Vagina (tissue), 2 donors: ENCODE measurements at places on chromosomes 4 and X.

DNA sequence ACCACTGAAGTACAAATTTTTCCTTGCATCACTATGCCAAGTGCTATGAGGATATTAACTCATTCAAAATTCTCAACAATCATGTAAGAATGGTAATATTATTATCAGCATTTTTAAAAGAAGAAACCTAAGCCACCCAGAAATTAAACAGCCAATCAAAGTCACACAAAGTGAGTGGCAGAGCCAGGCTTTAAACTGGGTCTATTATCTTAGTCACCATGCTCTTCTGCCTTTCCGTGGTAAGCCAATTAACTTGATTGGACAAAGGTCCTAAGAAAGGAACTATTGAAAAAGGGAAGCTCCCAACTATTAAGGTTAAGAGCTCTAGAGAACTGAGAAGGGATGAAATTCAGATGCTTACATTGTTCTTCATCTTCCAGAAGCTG, 111.5 kb downstream of the ASB9 start:
- DNase-seq: no peak

- no peak for DNase-seq
Observed at GRCh38 chrX:24156177-24156576, 6.6 kb downstream of the ZFX start.

DNA sequence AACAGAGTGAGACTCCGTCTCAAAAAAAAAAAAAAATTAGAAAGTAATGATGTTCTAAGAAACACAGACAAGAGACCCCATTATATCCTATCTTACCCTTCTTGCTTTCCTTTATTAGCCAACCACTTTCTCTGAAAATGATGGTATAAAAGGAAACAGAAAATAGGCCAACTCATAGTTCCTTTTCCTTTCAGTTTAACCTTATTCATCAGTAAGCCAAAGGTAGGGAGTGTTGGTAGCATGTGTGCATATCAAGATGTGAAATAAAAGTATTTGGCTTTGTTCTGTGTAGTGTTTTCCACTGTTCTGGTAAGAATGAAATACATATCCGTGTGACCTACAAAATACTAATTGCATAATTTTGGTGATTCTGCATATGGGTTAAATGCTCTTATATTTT, 266.6 kb downstream of the ZNF674 start:
- DNase-seq: no peak

DNA sequence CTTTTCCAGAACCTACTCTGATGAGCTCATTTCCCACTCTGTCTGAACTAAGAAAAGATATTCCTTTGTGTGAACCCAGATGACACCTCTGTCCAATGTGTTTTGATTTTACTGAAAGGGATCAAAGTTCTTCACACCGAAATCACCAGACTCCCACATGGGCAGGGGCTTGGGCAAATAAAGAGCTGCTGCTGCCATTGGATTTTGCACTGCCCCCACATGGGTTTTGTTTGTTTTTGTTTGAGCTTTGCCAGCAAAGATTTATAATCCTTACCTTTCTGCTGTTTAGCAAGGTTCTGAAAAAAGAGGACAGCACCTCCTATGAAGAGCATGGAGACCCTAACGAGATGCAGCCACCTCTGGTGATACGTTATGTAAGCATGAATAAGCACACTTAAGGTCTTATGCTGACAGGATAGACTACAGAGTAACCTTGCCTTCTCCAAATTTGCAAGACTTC, 44.3 kb downstream of the HSD17B13 start:
- DNase-seq: no peak

DNA sequence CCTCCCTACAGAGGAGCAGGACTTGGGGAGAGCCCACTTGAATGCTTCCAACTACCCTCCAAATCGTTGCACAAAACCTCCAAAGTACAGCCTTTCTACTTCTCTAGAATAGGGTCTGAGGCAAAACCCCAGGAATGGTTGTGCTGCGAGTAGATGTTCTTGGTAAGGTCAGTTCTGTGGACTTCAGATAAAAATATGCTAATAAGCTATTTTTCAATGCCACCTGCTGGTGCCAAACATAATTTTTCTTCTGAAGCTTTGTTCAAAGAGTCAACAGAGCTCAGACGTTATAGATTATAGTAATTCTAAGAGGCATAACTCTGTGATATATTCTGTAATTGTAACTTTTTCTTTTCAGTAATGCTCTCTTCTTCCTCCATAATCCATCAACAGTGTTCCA, 425.7 kb downstream of the GPAT3 start:
- DNase-seq: no peak

- DNase-seq: no peak
Observed at GRCh38 chrX:136806891-136807410, 26.2 kb upstream of the ARHGEF6 start.

DNA sequence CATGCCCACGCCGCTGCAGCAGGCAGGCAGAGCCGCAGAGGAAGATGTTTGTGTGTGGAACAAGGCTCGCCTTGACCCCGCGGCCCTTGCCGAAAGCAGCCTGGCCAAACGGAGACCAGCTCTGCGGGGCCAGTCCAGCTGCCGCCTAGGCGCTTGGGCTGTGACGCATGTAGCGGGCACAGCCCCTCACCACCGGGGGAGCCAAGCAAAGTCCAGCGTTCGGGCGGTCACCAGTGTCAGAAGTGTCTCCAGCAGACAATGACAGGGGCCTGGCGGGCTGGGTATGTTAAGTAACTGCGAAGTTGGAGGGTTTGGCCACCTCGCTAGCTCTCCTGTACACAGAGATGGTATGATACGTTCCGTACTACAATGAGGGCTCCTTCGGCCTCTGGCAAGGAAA, 1.3 kb downstream of the AMER1 start:
- DNase-seq: no peak

DNA sequence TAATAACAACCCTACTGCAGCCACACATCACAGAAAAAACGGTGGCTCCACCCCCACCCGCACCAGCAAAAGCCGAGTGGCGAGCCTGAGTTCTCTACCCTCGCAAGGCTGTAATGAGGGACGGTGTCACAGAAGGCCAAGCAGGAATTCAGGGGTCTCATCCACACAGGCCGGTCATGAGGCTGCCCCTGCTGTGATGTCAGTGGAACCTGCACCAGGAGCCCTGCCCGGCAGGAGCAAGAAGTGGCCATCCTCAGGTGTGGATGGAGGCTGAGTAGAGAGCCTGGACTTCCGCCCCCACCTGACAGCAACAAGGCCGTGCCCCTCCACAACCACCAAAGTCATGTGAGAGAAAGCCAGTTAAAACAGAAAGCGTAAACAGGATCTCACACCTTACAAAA, 20.6 kb downstream of the LYAR start:
- DNase-seq: no peak

- no peak for DNase-seq
Observed at GRCh38 chr4:127084666-127085065, 548.1 kb upstream of the INTU start.

- no peak for DNase-seq
Observed at GRCh38 chr4:33941854-33942253, 2302.5 kb downstream of the ARAP2 start.

- DNase-seq: no peak
Observed at GRCh38 chr4:123819362-123820035, 422.9 kb downstream of the SPRY1 start.

DNA sequence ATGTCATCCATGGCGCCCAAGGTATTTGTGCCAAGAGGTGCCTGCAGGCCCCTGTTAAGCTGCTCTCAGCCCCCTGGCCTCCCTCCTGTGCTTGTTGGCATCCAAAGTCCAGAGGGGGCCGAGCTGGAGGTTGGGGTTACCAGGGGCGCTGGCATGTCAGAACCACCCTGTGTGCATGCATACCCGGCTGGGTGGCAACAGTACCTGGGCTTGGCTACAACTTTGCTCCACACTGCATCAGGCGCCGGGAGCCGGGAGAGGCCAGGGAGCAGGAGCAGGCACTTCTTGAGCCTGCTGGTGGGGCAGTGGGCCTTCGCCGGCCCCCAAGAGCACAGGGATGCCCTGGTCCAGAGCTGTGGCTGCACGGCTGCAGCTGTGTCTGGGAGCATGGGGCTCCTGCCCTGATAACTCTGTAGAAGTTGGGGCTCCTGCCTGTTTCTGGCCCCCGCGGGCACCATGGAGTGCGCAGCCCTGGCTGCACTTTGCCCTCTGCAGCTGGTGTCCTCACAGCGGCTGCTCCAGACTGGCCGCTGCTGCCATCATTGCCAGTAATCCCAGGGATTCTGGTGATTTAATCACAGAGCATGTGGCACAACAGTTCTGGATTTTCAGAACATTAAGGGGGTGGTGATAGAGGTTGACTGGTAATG, 130.3 kb downstream of the ARHGAP10 start:
- DNase-seq: no peak

DNA sequence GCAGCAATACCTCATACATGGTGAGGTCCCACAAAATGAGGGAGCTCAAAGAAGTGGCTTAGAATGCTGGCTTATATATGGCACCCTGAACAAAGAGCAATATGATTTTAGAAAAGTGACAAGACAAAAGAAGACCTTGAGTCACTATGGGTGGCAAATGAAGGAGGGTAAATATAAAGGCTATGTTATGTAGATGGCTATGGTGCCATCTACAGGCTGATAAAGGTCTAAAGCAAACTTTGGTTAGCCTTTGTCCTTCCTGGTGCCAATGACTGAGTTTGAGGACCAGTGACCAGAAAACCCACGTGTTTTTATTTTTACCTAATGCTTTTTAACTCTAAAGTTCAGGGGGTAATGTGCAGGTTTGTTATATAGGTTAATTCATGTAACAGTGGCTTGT, 151.8 kb downstream of the CCNG2 start:
- DNase-seq: no peak

GRCh38 chrX:144810539-144810938, 436.8 kb upstream of the SPANXN1 start:
- no peak for DNase-seq

GRCh38 chr4:161664740-161665139, 499.1 kb downstream of the FSTL5 start:
- DNase-seq: no peak

DNA sequence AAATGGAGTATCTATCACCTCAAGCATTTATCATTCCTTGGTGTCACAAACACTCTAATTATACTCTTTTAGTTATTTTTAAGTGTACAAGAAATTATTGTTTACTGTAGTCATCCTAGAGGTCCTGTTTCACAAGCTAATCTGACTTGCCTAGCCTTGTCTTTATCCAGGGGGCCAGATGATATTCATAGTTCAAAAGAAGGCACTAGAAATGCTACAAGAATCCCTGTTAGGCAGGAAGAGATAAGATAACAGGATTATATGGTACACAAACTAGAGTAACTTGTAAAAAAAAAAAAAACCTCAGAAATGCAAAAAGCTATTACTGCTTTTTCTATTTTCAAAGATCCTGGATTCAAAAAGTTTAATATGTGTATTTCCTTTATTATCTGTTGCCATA, 95.8 kb downstream of the MBNL3 start:
- DNase-seq: no peak
